ENCODE measurements at places on chromosomes 7 and 10.

DNA sequence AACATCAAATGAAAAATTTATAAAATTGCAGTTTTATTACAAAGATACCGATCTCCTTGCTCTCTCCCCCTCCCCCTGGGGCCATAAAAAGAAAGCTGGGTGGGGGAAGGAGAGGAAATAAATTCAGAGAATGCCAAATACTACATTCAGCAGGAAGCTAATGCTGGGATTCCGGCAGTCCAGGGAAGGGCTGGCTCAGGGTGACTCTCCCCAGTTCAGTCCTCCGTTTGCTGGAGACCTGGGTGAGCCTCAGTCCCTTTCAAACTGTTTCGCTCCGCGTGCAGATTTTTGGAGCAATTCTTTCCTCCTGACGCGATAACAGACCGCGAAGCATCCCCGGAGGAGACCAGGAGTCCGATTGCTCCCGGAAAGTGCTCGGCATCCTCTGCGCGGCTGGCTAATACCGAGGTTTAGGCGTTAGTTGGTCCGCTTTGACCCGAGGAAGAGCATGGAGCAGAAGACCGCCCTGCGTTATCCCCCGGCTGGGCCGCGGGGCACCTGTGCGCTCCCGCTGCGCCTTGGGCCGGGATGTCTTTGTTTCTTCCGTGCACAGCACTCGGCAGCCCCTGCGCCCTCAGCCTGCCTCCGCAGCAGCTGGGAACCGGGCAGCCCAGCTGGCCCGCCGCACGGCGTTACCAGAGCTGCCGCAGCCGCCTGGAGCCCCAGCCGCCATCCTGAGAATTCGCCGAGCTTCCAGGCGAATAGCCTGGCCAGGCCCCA lies 3.9 kb upstream of the HOXA2 start:
- DNase-seq, result no peak

- peak; percentile 19 for DNase-seq
These were observed 228.0 kb downstream of the CACNB2 start for GRCh38 chr10:18368273-18368672.

DNA sequence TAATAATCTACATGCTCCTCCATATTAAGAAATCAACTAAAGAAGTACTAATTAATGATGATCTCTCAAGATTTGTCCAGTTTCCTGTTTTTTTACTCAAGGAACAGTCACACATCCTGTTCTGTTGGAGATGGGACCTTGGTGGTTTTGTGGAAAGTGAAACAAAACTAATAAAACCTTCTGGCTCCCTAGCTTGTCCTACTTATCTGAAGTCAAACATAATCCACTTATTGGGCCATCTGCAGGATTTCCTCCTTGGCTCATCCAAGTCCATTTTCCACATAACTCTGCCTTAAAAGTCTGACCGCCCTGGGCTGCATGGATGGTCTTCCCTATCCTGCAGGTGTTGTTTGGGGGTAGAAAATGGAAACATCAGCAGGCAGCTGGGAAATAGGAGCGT lies 39.4 kb upstream of the TARP start:
- DNase-seq, result no peak

DNA sequence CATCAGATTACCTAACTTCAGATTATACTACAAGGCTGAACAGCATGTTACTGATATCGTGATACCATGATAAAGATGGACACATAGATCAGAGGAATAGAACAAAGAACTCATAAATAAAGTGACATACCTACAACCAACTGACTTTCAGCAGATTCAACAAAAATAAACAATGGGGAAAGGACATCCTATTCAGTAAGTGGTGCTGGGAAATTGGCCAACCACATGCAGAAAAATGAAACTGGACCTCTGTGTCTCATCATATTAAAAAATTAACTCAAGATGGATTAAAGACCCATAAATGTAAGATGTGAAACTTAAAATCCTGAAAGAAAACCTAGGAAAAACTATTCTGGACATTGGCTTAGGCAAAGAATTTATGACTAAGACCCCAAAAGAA lies 158.6 kb downstream of the ZEB1 start:
- DNase-seq, result no peak

GRCh38 chr7:25025218-25025671 lies 45.3 kb upstream of the OSBPL3 start:
- peak; percentile 89 for DNase-seq

GRCh38 chr7:113217314-113217713 lies 99.0 kb upstream of the SMIM30 start:
- no peak for DNase-seq

GRCh38 chr7:38374507-38374906 lies 101.1 kb upstream of the TARP start:
- peak; percentile 11 for DNase-seq

All from fibroblast of skin of back (primary cell).